ENCODE measurements at places on chromosomes 4 and X.

- no peak for DNase-seq
These were observed 84.5 kb downstream of the CD99L2 start for GRCh38 chrX:150813922-150814321.

DNA sequence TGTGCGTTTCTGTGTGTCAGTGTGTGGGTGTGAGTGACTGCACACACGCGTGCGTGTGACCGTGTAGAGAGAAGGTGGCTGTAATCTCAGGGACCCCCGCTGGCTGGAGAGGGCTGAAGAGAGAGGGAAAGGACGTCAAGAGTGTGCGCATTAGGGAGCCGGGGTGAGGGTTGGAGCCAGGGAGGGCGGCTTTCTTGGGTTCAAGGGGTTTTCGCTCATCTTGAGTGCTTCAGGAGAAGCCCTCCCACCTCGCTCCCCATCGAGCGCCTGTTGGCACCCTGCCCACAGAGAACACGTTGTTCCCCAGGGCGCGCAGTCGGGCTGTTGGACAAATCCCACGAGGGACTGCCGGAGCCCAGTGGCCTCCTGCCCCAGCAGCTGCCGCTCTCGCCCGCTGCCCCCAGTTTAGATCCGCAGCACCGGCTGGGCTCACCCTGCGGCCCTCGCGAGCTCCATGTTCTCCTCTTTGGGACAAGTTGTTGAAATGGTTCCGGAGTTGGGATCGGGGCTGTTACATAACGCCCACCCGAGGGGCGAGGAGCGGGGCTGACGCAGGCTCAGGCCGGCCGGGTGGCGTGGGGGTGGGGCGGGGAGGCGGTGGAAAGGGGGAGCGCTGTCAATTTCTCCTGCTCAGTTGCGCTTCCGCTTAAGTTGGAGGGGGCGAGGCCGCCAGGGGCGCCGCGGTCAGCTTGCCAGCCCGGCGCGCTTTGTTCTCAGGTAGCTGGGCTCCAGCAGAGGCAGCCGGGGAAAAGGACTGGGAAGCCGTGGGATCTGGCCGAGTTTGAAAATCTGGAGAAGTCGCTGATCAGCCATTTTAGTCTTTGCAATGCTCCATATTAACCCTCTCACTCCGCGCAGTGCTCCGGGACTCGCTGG, 1.6 kb downstream of the GRIA2 start:
- peak; percentile 56 for DNase-seq

- DNase-seq: no peak
These were observed 146.5 kb upstream of the PCDH18 start for GRCh38 chr4:137678796-137679195.

- no peak for DNase-seq
These were observed 204.5 kb downstream of the ZNF674 start for GRCh38 chrX:46340696-46341095.

GRCh38 chrX:131944936-131945902, 77.9 kb upstream of the STK26 start:
- DNase-seq: no peak

GRCh38 chr4:186021461-186022167, 47.3 kb upstream of the TLR3 start:
- peak; percentile 21 for DNase-seq

DNA sequence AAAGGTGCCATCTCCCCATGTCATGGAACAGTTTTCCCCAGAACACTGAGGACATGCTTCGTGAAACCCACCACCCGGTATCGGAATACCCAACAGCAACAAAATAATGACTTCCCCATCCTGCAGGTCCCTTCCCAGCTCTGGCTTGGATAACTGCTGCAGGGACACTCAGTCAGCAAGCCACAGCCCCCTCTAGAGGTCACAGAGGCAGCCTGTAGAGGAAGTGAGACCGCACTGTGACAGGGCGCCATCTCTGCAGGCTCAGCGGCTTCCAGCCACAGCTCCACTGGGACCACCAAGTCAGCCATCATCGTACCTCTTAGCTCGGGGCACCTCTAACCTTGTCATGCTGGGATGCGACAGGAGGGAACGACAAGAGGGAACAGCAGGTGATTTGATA, 315.9 kb downstream of the LDB2 start:
- DNase-seq: no peak

- no peak for DNase-seq
These were observed 83.1 kb downstream of the PPP2R2C start for GRCh38 chr4:6389142-6389825.
